Testis (tissue), 5 donors: ENCODE measurements at places on chromosomes 6 and 20. TPM values are rescaled to one million over a fixed set of nuclear protein-coding genes. Genes with fewer than 3 reads are reported as not detected.

- H3K36me3 ChIP-seq, result no peaks in the 10 kb centered on the region
- H3K27me3 ChIP-seq, result no peaks in the 10 kb centered on the region
- DNase-seq, result peak; percentile 77
- peak overlapping the region; percentile 48 for H3K4me3 ChIP-seq
- H3K4me1 ChIP-seq, result no peaks in the 10 kb centered on the region
These were observed 58.5 kb upstream of the PRSS16 start for GRCh38 chr6:27188885-27189418.

DNA sequence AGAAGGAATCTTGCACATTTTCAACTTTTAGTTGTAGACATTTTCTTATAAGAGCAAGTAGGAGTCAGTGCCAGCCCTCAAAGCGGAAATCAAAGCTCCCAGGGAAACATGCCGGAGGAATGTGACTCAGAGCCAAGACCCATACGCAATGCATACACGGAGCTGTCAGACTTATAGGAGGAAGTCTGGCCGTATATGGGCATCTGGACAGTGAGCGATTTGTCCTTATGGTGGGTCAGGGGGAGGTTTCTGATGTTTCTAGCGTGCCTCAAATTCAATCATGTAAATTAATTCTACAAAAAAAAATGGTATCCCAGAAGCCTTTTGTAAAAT is 3.6 kb upstream of the CCN2 start:
- peak; percentile 35 for DNase-seq
- no peaks in the 10 kb centered on the region for H3K4me1 ChIP-seq
- H3K36me3 ChIP-seq, result no peaks in the 10 kb centered on the region
- H3K4me3 ChIP-seq, result no peak overlapping the region

- H3K4me3 ChIP-seq, result no peak overlapping the region
- H3K36me3 ChIP-seq, result no peaks in the 10 kb centered on the region
- H3K27ac ChIP-seq, result no peak overlapping the region
- no peak for DNase-seq
These were observed 14.9 kb downstream of the GLP1R start for GRCh38 chr6:39063526-39063925.

DNA sequence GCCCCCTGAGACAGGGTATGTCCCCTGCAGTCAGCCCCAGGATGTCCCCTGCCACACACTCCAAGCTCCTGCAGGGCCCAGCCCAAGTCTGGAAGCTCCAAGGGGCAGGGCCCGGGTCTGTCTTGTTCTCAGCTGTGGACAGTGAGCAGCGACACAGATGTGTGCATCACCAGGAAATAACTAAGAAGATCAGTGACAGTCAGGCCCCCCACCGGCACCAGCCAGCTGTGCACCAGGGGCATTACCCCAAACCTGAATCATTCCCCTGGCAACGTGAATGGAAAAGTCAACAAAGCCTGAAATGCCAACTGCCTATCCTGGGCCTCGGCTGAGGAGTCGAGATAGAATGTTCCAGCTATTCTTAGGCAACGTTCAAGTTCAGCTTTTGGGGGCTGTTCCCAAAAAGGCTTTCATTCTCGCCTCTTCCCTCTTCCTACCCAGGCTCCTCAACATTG is 105.0 kb downstream of the PREX1 start:
- H3K27me3 ChIP-seq, result no peaks in the 10 kb centered on the region
- H3K4me1 ChIP-seq, result peaks cover 15% of the 10 kb centered on the region
- DNase-seq, result no peak
- peak overlapping the region; percentile 55 for H3K27ac ChIP-seq

DNA sequence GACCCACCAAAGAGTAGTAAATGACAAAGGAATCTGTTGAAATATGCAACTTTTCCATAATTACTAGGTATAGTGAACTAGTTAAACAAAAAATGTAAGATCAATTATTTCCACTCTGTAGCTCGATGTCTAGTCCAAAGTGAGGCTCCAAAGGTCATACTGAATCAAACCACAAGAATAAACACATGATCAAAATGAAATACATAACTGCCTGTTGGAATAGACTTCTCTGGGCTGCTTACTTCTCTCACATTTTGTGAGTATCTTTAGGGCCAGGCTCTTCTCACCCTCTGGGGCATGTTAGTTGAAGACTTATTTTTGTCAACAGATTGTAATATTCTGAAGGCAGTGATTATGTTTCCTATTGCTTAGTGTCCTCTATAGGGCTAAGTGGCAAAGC is 103.7 kb upstream of the TMEM170B start:
- H3K27me3 ChIP-seq, result no peaks in the 10 kb centered on the region
- H3K4me3 ChIP-seq, result no peak overlapping the region
- no peaks in the 10 kb centered on the region for H3K36me3 ChIP-seq
- no peak overlapping the region for H3K27ac ChIP-seq
- no peak for DNase-seq

DNA sequence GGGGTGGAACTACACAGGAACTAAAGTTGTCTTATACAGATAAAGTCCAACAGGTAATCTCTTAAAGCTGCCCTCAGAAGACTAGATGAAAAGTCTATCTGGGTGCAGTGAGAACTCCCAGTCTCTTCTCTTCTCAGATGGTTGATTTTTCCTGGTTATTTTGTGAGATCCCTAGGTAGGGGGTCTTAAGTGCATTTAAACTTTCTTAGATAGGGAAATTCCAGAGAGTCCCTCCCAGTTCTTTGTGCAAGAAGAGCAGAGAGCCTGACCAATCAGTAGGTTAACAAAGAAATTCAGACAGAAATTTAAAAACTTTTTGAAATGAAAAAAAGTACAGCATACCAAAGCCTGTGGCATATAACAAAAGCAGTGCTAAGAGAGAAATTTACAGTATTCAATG is 2.0 kb upstream of the GABRR2 start:
- no peaks in the 10 kb centered on the region for H3K36me3 ChIP-seq
- DNase-seq, result no peak
- peaks cover 9% of the 10 kb centered on the region for H3K4me1 ChIP-seq
- no peak overlapping the region for H3K4me3 ChIP-seq
- no peak overlapping the region for H3K27ac ChIP-seq
- no peaks in the 10 kb centered on the region for H3K27me3 ChIP-seq

- H3K27ac ChIP-seq, result no peak overlapping the region
- no peaks in the 10 kb centered on the region for H3K4me1 ChIP-seq
- no peak overlapping the region for H3K4me3 ChIP-seq
- no peaks in the 10 kb centered on the region for H3K27me3 ChIP-seq
These were observed 365.4 kb downstream of the HTR1B start for GRCh38 chr6:77097940-77098339.

- no peaks in the 10 kb centered on the region for H3K27me3 ChIP-seq
- H3K4me1 ChIP-seq, result no peaks in the 10 kb centered on the region
- H3K27ac ChIP-seq, result no peak overlapping the region
- H3K36me3 ChIP-seq, result no peaks in the 10 kb centered on the region
These were observed 738.2 kb upstream of the FLRT3 start for GRCh38 chr20:15075586-15075985.

- no peak for DNase-seq
- no peak overlapping the region for H3K4me3 ChIP-seq
- H3K27ac ChIP-seq, result no peak overlapping the region
- peaks cover 15% of the 10 kb centered on the region for H3K4me1 ChIP-seq
- H3K36me3 ChIP-seq, result no peaks in the 10 kb centered on the region
- no peaks in the 10 kb centered on the region for H3K27me3 ChIP-seq
These were observed 65.6 kb downstream of the CDC5L start for GRCh38 chr6:44453146-44453545.

- H3K27me3 ChIP-seq, result no peaks in the 10 kb centered on the region
- peaks cover 14% of the 10 kb centered on the region for H3K4me1 ChIP-seq
- no peaks in the 10 kb centered on the region for H3K36me3 ChIP-seq
These were observed 293.2 kb downstream of the BTBD9 start for GRCh38 chr6:38346291-38347079.

DNA sequence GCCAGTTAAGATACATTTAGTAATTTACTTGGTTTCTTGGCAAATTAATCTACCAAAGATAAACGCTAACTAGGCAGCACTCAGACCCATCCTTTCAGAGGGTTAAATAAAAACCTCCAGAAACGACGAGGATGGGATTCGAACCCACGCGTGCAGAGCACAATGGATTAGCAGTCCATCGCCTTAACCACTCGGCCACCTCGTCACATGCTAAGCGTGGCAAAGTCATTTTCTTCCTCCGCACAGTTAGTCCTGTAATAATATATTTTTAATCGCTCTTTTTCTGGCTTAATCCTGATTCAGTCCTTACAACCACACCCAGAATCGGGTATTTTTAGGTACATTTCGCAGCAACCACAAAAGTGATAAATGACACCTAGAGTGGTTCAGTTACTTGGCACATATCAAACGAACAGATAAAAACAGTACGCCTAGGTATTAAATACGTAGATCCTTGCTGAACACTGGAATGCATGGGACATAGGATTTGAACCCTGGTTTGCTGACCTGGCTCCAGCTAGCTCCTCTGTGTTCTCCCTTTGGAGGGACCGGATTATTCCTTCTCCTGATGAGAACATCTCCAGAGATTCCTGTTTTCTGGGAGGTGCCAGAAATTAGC is 71.6 kb downstream of the GPX5 start:
- H3K27ac ChIP-seq, result no peak overlapping the region
- peak overlapping the region; percentile 2 for H3K4me3 ChIP-seq
- H3K27me3 ChIP-seq, result no peaks in the 10 kb centered on the region
- DNase-seq, result peak; percentile 52

- H3K27me3 ChIP-seq, result no peaks in the 10 kb centered on the region
- H3K4me1 ChIP-seq, result no peaks in the 10 kb centered on the region
- H3K27ac ChIP-seq, result no peak overlapping the region
- no peaks in the 10 kb centered on the region for H3K36me3 ChIP-seq
- H3K4me3 ChIP-seq, result no peak overlapping the region
These were observed 57.0 kb downstream of the SLX4IP start for GRCh38 chr20:10492065-10492464.

GRCh38 chr6:2542858-2543218 is 207.9 kb downstream of the MYLK4 start:
- no peaks in the 10 kb centered on the region for H3K27me3 ChIP-seq
- H3K4me3 ChIP-seq, result no peak overlapping the region
- no peaks in the 10 kb centered on the region for H3K36me3 ChIP-seq

DNA sequence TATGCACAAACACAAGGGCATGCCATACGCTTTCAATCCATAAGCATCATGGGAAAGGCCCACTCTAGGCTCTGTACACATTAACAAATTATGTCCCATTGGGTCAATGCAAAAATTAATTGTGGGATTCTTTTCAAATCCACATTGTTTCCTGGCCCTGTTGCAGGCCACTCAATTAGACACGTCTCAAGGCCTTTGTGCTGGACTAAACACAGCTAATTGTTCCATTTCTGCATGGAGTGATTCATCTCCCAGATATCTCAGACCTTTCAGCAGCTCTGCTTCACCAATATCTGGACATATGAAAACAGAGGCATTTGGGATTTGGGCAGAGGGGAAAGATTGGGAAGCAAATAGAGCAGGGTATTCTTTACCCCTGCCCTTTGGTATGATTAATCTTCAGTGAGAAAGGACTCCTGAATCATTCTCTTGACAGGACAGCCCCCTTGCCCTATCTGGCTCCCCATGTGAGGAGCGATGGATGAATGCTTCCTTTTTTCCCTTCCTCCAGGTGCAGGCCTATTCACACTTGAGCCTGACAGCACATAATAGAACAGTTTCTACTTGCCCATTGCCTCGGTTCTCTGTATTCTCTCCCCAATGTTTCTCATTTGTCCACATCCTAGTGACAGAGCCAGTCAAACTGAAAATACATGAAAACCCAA is 547.6 kb downstream of the HAO1 start:
- H3K4me3 ChIP-seq, result no peak overlapping the region
- no peak for DNase-seq
- no peaks in the 10 kb centered on the region for H3K36me3 ChIP-seq
- no peak overlapping the region for H3K27ac ChIP-seq
- no peaks in the 10 kb centered on the region for H3K27me3 ChIP-seq
- no peaks in the 10 kb centered on the region for H3K4me1 ChIP-seq

DNA sequence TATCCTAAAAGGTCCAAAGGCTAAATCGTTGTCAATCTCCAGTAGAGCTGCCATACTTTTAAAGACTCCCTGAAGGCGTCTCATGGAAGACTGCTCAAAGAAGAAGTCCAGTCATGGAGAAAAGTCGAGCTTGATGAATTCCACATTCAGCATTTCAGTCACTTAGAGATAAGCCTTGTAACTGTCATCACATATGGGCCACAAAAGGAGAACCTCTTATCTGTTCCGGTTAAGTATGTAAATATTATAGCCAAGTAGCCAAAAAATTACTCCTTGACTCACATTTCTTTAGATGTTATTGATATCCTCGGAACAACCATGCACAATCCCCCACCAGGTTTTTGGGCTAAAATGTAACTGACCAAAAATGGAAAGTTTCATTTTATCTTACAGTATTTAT is 9.8 kb upstream of the CNKSR3 start:
- H3K36me3 ChIP-seq, result no peaks in the 10 kb centered on the region
- peaks cover 3% of the 10 kb centered on the region for H3K4me1 ChIP-seq
- no peak for DNase-seq
- no peak overlapping the region for H3K4me3 ChIP-seq

DNA sequence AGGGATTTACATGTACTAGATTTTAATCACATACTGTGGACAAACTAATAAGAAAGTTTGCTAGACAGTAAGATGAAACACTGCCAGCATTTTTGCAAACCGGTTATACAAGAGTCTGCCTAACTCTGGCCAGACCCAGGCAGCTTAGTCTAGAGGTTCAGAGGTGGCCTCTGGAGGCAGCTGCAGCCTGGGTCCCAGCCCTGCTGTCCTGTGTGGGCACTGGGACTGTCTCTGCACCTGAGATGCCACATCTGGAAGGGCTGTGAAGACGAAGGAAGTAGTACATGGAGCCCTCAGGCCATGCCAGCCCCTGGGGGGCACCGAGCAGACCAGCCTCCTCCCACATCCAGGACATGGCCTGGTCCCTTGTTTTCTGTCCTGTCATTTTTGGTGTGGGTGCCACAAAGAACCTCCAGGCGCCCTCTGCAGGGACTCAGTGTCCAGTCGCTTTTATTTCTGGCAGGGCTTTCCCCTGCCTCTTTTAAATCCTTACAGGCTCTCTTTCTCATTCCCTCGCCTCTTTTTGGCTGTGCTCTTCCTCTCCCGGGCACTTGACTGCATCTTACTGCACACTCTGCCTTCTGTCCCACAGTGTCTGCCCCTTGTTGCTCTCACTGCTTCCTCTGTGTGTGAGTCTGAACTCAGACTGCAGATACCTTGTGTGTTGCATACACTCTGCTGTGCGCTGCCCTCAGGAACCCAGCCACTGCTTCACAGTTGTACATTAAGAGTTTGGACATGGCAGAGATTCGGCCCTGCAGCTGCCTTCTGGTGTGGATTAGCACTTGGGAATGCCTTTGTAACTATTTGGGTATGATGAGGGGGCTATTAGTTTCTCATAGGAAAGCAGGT is 216.7 kb downstream of the ZDHHC14 start:
- peaks cover 6% of the 10 kb centered on the region for H3K4me1 ChIP-seq
- no peaks in the 10 kb centered on the region for H3K36me3 ChIP-seq
- H3K27ac ChIP-seq, result peak overlapping the region; percentile 59
- no peaks in the 10 kb centered on the region for H3K27me3 ChIP-seq
- no peak overlapping the region for H3K4me3 ChIP-seq

GRCh38 chr6:33189164-33189563 is 3.1 kb downstream of the COL11A2 start:
- no peaks in the 10 kb centered on the region for H3K36me3 ChIP-seq
- no peak for DNase-seq
- no peaks in the 10 kb centered on the region for H3K27me3 ChIP-seq
- no peak overlapping the region for H3K4me3 ChIP-seq

The GGTLC1 gene
- polyA plus RNA-seq, result 20.7 TPM

The TMEM244 gene
- not detected for polyA plus RNA-seq

The SLC22A16 gene
- 49.5 TPM for polyA plus RNA-seq

The EBF4 gene
- polyA plus RNA-seq, result 6.1 TPM

The NKX2-2 gene
- not detected for polyA plus RNA-seq

The SIRPD gene
- polyA plus RNA-seq, result 91.3 TPM

The PRRT1 gene
- 6.1 TPM for polyA plus RNA-seq

The POU5F1 gene
- 3.0 TPM for polyA plus RNA-seq

The SLC22A2 gene
- polyA plus RNA-seq, result 0.34 TPM

The MCCD1 gene
- polyA plus RNA-seq, result not detected

The TPD52L1 gene
- 22.1 TPM for polyA plus RNA-seq

The PEX3 gene
- 33.1 TPM for polyA plus RNA-seq

The SAMD10 gene
- 3.9 TPM for polyA plus RNA-seq
